ENCODE measurements at places on chromosomes 5 and 9.

DNA sequence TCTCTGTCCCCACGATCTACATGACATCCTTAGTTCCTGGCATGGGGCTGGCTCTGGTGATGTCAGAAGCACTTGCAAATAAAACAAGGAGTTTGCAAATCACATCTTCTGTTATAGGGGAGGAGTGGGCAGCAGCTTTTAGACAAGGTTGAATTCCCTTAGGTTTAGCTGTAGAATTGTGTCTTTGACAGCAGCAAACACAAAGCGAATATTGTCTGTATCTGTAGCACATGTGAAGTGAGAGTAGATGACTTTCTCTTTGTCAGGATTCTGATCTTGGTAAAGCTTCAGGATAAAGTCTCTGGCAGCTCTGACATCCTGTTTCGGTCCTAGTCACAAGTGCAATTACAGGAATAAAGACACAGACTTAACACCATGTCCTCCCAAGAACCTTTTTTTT lies 224.3 kb downstream of the GNA14 start:
- no peak for DNase-seq

DNA sequence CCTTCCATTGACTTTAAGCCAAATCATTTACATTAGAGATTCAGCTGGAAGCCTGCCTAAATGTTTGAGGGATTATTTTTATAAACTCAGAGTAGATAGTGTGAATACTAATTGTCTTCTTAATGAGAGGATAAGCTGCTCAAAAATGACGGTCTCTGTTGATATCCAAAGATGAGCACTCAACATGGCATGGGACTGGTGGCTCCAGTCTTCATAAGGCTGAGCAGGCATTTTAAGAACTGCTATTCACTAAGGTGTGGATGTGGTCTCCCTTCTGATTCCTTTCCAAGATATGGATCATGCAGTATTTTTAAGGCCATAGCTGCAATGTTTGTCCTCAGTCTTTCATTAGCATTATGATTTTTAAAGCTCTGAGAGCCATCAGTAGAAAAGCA lies 377.5 kb upstream of the RIOK2 start:
- DNase-seq, result no peak

GRCh38 chr5:122937914-122938313 lies 92.5 kb downstream of the SNX24 start:
- peak; percentile 10 for DNase-seq

- DNase-seq, result no peak
Observed at GRCh38 chr5:33685873-33686755, 205.7 kb downstream of the ADAMTS12 start.

GRCh38 chr9:92971121-92971520 lies 23.8 kb downstream of the FGD3 start:
- DNase-seq, result no peak

DNA sequence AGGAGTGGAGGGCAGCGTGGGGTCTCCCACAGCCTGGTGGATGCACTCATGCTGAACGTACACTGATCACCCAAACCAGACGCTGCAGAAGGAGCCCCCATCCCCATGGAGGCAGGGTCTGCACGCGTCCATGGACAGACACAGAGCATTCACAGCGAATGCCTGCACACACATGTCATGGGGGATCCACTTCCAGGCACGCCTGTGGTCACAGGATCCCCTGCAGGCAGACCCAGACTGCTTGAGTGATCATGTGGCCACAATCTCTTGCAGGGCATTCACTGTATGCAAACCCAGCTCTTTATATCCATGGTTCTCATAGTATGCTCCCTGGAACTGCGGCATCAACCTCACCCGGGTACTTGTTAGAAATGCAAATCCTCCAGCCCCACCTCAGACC lies 5.4 kb downstream of the SNCB start:
- no peak for DNase-seq

DNA sequence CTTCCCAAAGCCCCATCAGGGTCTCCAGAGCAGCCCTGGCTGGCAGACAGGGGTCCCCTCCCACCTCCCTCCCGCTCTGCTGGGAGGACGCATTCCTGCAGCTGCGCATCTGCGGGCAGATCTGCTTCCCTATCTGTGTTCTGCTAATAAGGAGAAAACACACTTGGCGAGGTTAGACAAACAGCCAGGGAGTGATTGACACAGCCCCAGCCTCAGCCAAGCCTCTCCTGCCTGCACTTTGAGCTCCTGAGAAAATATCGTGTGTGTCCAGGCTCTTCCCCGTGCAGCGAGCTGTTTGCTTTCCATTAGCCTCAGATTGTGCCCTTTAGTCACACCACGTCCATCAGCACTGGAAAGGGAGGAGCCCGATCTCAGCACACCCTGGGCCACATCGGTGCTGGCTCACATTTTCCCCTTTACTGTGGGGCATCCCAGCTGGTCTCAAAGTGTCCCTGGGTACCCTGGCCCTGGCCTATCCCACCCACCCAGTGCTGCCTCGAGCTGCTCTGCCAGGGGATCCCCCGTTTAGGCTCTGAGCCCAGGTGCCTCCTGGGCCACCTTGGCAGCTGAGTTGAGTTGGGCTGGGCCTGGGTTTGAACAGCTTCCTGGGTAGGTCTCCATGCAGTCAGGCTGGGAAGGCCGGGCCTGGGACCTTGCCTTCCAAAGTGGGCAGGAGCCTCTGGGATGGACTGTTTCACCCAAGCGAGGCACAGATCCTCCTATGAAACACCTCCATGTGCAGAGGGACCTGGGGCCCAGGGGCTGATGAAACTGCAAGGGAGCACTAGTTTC lies 61.1 kb downstream of the BARX1 start:
- DNase-seq, result no peak

DNA sequence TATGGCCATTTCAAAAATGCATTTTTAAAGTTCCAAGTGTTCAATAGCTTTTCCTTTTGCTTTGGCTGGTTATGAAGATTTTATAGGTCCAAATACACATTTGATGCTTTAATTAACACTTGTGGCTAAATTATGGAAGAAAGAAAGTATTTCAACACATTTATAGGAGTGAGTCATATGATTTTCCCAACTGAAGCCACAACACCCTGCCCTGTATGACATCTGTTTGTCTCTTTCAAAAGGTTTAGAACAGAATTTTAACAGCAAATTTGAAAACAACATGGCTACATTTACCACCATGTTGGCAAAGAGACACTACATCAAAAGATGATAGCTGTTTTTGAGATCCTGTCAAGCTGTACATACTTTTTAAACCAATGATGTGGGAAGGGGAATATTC lies 99.4 kb downstream of the TMEM174 start:
- no peak for DNase-seq

DNA sequence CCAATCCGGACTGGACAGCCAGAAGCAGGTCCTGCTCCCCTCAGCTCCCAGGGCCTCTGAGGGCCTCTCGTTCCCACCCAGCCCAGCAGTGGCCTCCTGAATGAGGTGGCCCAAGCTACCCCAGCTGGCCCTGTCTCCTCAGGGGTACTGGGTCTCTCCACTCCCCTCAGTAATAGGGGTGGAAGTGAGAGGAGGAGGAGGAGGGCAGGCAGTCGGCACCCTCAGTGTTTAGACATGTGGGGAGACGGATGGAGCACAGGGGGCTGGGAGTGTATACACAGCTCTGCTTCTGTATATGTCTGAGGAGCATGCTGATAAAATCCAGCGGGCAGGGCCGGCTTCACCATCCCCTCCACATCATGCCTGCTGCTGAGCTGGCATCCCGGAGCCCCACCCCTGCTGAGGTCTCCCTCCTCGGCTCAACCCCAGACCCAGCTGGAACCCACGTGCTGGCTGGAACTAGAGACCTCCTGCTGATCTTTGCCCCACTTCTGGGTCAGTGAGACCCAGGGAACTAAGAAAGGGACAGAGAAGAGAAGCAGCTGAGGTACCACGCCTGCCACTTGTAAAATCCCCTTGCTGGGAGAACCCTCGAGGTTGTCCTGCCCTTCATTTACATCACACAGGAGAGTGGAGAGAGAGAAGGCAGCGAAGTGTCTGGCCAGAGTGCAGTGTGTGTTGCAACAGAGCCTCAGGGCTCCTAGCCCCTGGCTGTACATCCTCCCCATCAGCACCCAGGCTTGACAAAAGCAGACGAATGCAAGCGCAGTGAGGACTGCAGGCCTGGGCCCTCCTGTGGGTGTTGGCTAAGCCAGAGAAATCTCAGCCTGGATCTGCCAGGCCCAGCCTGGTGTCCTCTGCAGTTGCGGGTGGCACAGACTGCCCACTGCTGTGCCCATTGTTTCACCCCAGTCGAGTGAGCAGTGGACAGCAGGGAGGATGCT lies 77.5 kb downstream of the PSD2 start:
- no peak for DNase-seq

- DNase-seq, result no peak
Observed at GRCh38 chr9:95505072-95505716, 11.6 kb downstream of the PTCH1 start.

GRCh38 chr5:147832541-147832940 lies 1.1 kb upstream of the SPINK1 start:
- no peak for DNase-seq

DNA sequence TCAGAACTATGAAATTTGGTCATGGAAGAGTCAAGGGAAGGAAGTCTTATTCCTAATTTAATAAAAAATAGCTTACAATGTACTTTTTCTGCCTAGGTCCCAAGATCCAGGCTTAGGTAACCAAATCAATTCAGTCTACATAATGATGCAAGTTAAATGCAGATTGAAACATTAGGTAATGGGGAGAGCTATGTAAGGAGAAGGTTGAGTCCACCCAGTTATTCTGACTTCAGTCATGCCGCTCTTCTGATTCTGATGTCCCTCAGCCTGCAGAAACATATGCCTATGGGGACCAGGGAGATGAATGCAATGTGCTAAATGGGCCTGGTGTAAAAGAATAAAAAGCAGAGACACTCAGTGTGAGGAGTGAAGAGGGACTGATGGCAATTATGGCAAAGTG lies 63.9 kb downstream of the MAMDC2 start:
- DNase-seq, result no peak

Measured in amygdala (tissue), 56 donors.